ENCODE measurements at places on chromosomes 2 and 18. TPM values are rescaled to one million over a fixed set of nuclear protein-coding genes. Genes with fewer than 3 reads are reported as not detected.
A peak's percentile ranks its signal among the peaks of the same experiment; 100 is the strongest.

IL1RN gene
- total RNA-seq: not detected

- no peaks in the 10 kb centered on the region for H3K36me3 ChIP-seq
- H3K4me1 ChIP-seq: peaks cover 5% of the 10 kb centered on the region
- no peak overlapping the region for H3K27ac ChIP-seq
- H3K27me3 ChIP-seq: no peaks in the 10 kb centered on the region
Observed at GRCh38 chr2:19255481-19255880, 102.9 kb downstream of the OSR1 start.

DNA sequence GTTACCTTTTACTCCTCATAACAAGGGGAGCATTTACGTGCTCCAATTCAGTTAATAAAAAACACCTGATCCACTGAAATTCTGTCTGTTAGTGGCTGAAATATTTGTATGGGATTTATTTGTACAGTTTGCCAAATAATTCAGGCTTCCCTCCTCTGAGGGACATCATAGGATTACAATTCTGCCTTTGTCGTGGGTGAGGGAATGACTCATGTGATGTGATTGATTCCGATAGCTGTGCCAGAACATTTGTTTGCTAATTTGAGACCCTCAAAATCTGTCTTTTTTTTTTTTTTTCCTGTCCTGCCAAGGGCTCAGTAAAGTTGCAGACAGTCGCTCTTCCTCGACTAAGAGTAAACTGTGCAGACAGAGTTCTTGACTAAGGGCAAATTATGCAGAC, 612.6 kb upstream of the CDH2 start:
- H3K4me1 ChIP-seq: no peaks in the 10 kb centered on the region
- H3K27me3 ChIP-seq: no peaks in the 10 kb centered on the region
- no peak for DNase-seq

- no peak overlapping the region for H3K4me3 ChIP-seq
- H3K27me3 ChIP-seq: no peaks in the 10 kb centered on the region
- H3K27ac ChIP-seq: no peak overlapping the region
Observed at GRCh38 chr2:42135381-42136312, 33.5 kb upstream of the EML4 start.

RAD51AP2 gene
- total RNA-seq: not detected

DNA sequence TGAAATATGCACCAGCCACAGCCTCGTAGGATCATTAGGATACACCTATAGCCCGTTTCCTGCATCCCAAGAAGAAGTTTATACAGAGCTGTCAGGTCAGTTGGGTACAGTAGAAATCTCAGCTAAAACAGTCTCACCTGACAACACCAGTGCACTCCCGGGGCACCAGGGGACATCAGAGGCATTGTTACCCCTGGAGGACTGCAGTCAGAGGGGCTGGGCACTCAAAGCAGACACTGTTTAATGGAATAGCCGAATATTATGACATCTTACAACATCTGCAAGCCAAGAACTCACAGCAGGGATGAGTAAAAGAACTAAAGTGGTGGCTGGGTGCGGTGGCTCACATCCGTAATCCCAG, 93.0 kb upstream of the ID2 start:
- no peaks in the 10 kb centered on the region for H3K36me3 ChIP-seq
- H3K27ac ChIP-seq: no peak overlapping the region
- H3K4me3 ChIP-seq: no peak overlapping the region
- DNase-seq: no peak
- H3K27me3 ChIP-seq: no peaks in the 10 kb centered on the region

SLC14A1 gene
- 8.2 TPM for total RNA-seq

GALNT13 gene
- 0.10 TPM for total RNA-seq

DNA sequence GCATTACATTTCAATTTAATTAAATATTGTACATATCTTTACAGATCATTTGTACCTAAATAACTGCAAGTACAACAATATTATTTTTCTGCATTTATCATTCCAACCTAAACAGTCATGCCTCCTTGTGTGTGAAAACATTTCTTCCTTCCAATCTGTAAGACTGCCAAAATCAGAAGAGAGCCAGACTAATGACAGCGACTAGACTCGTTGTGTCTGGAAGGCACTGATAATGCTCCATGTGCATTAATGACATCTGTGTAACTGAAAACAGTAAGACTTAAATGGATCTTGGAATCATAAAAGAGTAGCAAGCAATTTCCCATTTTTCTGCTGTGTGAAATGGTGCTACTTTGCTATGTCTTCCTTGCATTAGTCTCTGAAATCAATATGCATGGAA, 278.0 kb upstream of the DSEL start:
- no peak overlapping the region for H3K4me3 ChIP-seq
- no peak for DNase-seq
- H3K36me3 ChIP-seq: no peaks in the 10 kb centered on the region
- no peaks in the 10 kb centered on the region for H3K4me1 ChIP-seq

PFN4 gene
- total RNA-seq: not detected

DNA sequence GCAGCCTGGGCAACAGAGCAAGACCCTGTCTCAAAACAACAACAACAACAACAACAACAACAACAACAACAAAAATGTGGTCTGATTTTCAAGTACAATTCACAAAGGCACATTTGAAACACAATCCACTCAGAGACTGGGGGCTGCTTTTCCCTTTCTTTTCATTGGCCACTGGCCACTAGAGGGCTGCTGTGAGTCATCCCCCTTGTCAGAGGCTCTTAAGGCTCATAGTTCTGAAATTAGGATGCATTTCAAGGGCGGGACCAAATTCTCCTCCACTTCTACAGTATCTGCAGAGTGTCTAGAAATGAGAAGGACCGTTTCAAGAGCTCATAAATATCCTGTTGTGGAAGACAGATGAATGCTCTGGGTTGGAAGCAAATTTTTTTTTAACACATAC, 285.4 kb downstream of the NRXN1 start:
- H3K36me3 ChIP-seq: no peaks in the 10 kb centered on the region
- no peak overlapping the region for H3K27ac ChIP-seq
- no peaks in the 10 kb centered on the region for H3K27me3 ChIP-seq
- H3K4me1 ChIP-seq: no peaks in the 10 kb centered on the region

GRCh38 chr2:180709392-180710145, 270.8 kb upstream of the UBE2E3 start:
- no peaks in the 10 kb centered on the region for H3K4me1 ChIP-seq
- H3K36me3 ChIP-seq: no peaks in the 10 kb centered on the region
- no peaks in the 10 kb centered on the region for H3K27me3 ChIP-seq
- H3K4me3 ChIP-seq: no peak overlapping the region
- H3K27ac ChIP-seq: no peak overlapping the region

RAB10 gene
- total RNA-seq: 234 TPM

DNA sequence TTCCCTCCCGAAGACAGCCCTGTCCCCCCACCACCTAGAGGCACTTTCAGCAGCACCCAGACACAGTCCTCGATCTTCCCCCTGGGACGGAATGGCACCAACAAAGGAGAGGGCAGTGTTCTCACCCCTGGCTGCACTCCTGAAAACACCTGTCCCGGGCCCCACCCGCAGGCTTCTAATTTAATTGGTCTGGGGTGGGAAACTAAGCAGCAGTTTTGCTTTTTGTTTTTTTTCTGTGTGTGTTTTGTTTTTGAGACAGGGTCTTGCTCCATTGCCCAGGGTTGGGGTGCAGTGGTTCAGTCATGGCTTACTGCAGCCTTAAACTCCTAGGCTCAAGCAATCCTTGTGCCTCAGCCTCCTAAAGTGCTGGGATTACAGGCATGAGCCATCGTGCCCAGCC, 38.4 kb upstream of the REL start:
- H3K27me3 ChIP-seq: no peaks in the 10 kb centered on the region
- no peaks in the 10 kb centered on the region for H3K4me1 ChIP-seq
- no peak overlapping the region for H3K4me3 ChIP-seq
- DNase-seq: no peak
- H3K27ac ChIP-seq: no peak overlapping the region

GRCh38 chr2:152532241-152532640, 185.0 kb downstream of the PRPF40A start:
- no peaks in the 10 kb centered on the region for H3K27me3 ChIP-seq
- no peaks in the 10 kb centered on the region for H3K36me3 ChIP-seq
- H3K4me3 ChIP-seq: no peak overlapping the region
- DNase-seq: no peak
- H3K4me1 ChIP-seq: peaks cover 39% of the 10 kb centered on the region

GRCh38 chr2:240597419-240598181, 11.1 kb downstream of the CAPN10 start:
- H3K36me3 ChIP-seq: peaks cover 18% of the 10 kb centered on the region
- no peaks in the 10 kb centered on the region for H3K27me3 ChIP-seq
- peak; percentile 8 for DNase-seq
- H3K4me1 ChIP-seq: peaks cover 13% of the 10 kb centered on the region
- H3K4me3 ChIP-seq: no peak overlapping the region

POTEE gene
- not detected for total RNA-seq

DNA sequence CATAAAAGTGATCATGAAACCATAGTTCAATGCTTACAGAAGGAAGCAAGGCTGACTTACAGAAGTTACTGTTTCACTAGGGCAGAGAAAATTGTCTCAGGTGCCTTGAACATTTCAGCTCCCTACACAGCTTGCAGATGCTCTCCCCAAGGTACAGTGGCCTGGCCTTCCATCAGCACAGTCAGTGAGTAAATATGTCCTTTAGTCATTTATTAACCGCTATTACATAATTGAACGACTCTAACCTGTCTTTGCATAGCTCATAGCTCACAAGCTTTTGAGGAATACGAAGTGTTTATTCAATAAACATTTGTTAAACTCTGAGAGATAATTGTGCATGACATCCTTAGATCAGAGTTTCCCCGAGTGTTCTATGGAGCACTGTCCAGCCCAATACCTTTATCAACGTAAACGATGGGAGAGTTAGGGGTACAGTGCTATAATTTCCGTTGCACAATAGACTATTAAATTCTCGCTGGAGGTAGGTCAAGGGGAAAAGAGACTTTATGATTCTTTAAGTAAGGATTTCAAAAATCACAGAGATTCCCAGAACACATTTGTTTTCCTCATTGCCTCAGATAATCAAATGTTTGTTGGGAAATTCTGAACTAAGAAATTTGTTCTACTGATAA, 677.8 kb downstream of the TSN start:
- no peaks in the 10 kb centered on the region for H3K27me3 ChIP-seq
- H3K4me1 ChIP-seq: no peaks in the 10 kb centered on the region
- no peak overlapping the region for H3K4me3 ChIP-seq
- DNase-seq: no peak

SCTR gene
- total RNA-seq: not detected

- H3K4me3 ChIP-seq: no peak overlapping the region
- H3K36me3 ChIP-seq: no peaks in the 10 kb centered on the region
- peak overlapping the region; percentile 99 for H3K27ac ChIP-seq
- DNase-seq: peak; percentile 69
- H3K4me1 ChIP-seq: peaks cover 98% of the 10 kb centered on the region
Observed at GRCh38 chr2:101111917-101112771, 39.0 kb downstream of the TBC1D8 start.

DNA sequence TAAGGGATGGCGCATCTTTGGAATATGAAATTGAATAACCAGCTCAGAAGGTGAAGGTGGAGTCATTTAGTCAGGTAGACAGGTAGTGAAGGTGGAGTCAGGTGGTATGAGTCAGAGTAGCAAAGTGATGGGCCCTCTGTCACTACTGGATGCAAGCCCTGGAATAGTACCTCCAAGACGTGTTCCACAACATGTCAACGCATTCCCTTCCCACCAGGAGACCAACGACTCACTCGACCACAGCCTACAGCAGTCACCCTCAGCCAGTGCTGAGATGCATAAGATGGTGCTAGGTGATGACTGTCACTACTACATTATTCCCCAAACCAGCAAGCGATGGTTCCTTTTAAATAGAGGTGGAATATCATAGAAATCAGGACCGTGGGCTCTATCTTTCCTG, 6.8 kb downstream of the CPLX4 start:
- H3K4me3 ChIP-seq: no peak overlapping the region
- no peaks in the 10 kb centered on the region for H3K4me1 ChIP-seq
- no peak for DNase-seq
- no peaks in the 10 kb centered on the region for H3K36me3 ChIP-seq

- H3K4me3 ChIP-seq: peak overlapping the region; percentile 49
- peak; percentile 45 for DNase-seq
- H3K36me3 ChIP-seq: no peaks in the 10 kb centered on the region
- H3K27me3 ChIP-seq: no peaks in the 10 kb centered on the region
- H3K4me1 ChIP-seq: peaks cover 55% of the 10 kb centered on the region
Observed at GRCh38 chr18:21450913-21451312, 149.6 kb downstream of the ESCO1 start.

CTLA4 gene
- total RNA-seq: not detected

PARD3B gene
- total RNA-seq: 15.5 TPM

GRCh38 chr2:165666605-165667004, 127.4 kb downstream of the GALNT3 start:
- H3K27me3 ChIP-seq: no peaks in the 10 kb centered on the region
- H3K4me3 ChIP-seq: no peak overlapping the region
- H3K4me1 ChIP-seq: no peaks in the 10 kb centered on the region
- H3K27ac ChIP-seq: no peak overlapping the region
- DNase-seq: no peak
- no peaks in the 10 kb centered on the region for H3K36me3 ChIP-seq

DNA sequence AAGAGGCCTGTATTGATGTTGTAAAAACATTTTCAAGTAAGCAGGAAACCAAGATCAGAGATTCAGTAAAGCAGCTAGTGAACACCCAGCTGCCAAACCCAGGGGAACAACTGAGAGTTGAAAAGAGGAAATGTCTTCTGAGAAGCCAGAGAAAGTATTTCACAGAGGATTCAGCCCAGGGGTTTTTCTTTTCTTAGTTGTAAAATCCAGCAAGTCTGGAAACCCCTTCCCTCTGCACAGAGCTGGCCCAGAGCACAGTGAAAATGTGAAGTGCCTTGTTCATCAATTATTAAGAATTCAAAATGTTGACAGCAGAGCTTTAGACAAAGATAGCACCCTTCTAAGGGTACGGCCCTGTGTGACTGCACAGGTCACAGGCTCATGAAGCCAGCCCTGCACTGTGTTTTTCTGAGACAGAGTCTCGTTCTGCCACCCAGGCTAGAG, 28.4 kb downstream of the AFF3 start:
- no peak overlapping the region for H3K4me3 ChIP-seq
- no peak for DNase-seq
- H3K4me1 ChIP-seq: no peaks in the 10 kb centered on the region
- no peaks in the 10 kb centered on the region for H3K36me3 ChIP-seq
- no peaks in the 10 kb centered on the region for H3K27me3 ChIP-seq

EGR4 gene
- not detected for total RNA-seq

CYP27A1 gene
- total RNA-seq: 17.9 TPM

MARCO gene
- total RNA-seq: 5.9 TPM

KRTCAP3 gene
- total RNA-seq: 2.1 TPM

ALPI gene
- not detected for total RNA-seq

L3MBTL4 gene
- 0.81 TPM for total RNA-seq
